ENCODE measurements at places on chromosomes 16 and 17.

GRCh38 chr17:51029568-51030463 lies 90.9 kb downstream of the SPAG9 start:
- no peak for DNase-seq

DNA sequence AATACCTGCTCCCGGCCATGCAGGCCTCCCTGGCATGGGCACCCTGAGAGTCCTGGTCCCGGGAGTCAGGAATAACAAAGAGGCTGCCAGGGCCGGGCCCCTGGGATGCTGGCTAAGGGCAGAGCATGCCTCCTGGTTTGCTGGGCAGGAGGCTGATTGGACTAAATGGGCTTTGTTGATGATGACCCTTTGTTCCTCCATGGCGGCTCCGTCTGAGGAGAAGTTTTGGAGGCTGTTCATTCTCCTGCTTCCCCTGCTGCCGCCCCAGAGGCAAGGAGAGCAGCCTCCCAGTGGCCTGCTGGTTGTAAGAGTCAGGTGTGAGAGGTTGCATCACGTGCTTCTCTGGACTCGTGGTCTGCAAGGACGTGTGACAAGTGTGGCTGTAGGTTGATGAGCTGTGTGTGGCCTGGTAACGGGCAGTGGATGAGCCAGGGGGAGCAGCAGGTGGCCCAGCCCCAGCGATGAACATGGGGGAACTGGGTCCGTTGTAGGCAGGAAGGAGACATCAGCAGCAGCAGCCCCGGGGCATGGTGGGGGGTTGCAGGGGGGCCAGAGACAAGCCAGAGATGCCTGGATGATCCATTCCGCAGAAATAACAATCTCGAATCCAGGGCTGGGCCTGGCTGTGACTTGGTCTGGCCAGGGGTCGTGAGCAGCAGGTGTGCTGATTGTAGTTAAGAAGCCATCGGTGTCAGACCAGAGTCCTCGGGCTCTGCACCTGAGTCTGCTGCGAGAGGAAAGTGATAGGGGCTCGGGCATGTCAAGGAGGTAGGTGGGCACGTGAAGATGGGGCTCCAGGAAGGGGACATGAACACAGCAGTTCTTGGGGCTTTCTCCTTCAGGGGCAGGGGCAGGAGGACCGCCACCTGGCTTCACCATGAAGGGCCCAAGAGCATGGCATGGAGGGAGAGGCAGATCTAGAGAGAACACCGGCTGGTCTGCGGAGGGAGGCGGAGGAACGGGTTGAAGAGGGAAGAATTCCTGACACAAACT lies 101.4 kb downstream of the TNFRSF13B start:
- no peak for DNase-seq

- DNase-seq = no peak
Observed at GRCh38 chr16:87603684-87604633, 1.7 kb downstream of the JPH3 start.

- DNase-seq = no peak
Observed at GRCh38 chr16:73199214-73199613, 151.3 kb upstream of the ZFHX3 start.

GRCh38 chr16:17460890-17461289 lies 9.9 kb downstream of the XYLT1 start:
- no peak for DNase-seq

GRCh38 chr16:87963400-87963799 lies 12.2 kb downstream of the BANP start:
- DNase-seq = no peak

DNA sequence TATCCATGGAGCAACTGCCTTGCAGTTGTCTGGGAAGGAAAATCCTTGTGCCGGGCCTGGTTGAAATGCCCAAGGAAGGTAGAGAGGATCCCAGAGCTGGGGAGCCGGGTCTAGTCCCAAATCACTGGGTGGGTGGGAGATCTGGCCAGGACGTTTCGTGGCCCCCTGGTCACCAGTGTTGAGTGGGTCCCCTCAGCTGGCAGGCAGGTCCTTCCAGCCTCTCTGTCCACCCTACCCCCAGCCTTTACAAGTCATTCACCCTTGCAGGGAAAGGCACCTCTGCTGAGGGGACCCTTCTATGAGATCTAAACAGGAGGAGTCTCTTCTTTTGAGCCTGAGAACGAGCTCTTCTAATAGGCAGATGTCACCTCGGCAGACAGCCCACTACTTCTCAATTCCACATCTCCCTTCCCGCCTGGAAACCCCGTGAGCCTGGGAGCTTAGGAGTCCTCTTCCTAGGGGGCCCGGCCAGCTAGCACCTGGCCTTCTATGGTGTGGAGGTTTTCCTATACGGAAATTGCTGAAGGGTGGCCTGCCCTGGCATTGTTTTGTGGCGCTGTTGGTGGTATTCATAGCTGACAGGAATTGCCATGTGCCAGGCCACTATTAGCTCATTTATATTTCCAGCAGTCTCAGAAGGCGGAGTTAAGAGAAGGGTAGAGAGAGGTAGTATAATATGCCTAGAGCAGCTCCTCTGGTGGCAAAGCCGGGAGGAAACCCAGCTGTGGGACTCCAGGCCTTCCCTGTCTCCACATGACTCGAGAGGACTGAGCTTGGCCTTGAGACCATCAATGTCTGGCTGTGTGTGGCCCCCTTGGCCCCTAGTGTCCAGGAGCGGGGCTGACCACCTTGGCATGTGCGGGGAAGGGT lies 13.3 kb downstream of the MPRIP start:
- no peak for DNase-seq

DNA sequence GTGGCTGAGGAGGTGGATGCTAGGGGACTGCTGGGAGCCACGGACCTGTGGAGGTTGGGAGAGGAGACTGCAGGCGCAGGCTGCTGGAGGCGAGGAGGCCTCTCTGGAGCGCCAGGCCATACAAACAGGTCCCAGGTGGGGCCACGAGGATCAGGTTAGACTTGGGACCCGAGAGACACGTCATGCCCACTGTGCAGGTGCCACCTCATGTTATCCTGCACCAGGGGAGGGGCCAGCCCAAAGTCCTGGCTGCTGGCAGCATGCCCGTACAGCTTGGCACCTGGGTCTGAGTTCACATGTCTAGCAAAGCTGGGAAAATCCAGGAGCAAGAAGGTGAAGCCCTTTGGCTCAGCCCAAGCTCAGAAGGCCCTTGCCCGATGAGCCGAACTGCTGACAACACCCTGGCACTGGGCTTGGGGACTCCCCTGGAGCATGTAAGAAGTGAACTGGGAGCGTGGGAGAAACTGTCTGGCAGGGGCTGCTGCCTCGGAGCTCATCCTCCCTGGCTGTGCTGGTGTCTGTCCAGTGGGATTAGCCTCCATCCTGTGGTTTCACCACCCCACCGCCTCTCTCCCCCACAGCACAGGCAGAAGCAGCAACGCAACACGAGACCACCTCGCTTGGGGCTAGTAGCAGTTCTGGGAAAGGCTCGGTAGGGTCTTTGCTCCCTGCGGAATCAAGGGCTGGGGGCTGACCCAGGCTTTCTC lies 5.3 kb downstream of the ARHGDIA start:
- no peak for DNase-seq

DNA sequence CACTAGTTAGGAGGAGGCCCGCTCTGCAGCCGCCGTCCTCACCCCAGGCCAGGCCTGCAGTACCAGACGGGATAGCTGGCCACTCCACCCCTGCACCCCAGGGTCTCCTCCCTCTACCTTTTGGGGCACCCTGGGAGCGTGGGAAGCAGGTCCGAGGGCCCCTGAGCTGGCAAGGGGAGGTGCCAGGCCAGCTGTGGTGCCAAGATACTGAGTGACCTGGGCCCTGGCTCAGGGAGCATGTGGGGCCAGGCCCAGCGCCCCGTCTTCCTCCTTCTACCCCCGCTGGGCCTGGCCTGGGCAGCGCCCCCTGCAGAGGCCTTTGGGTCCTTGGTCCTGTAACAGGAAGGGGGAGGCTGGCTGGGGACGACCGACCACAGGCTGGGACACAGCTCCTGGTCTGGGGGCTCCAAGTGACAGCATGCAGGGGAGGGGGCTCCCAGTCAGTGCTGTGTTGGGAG lies 13.0 kb downstream of the PAM16 start:
- DNase-seq = no peak

- DNase-seq = no peak
Observed at GRCh38 chr17:49703557-49704277, 4.0 kb downstream of the SLC35B1 start.

- no peak for DNase-seq
Observed at GRCh38 chr17:8918807-8919465, 46.6 kb downstream of the PIK3R5 start.

- no peak for DNase-seq
Observed at GRCh38 chr16:21653571-21653970, 1.2 kb upstream of the IGSF6 start.

DNA sequence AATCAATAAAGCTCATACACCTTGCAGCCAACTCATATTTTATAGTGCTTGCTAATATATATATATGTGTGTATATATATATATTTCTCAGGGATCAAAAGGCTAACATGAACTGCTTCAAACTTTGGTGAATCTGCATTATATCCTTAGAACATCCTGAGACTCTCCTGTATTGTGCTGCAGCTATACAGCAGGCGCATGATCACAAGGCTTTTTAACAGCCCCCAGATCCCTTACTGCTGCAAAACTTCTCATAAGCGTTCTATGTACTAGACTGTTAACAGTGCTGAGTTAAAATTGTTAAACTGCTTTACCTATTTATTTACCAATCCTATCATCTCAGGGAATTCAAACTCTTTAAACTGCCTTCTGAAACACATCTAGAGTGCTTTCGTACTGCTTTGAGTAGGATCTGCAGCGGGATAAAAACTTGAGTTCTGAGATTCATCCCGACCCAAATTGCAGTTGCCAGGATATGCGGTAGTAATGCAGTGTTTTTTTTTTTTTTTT lies 1.3 kb downstream of the GPATCH8 start:
- DNase-seq = no peak

GRCh38 chr16:82252582-82252981 lies 82.6 kb upstream of the MPHOSPH6 start:
- no peak for DNase-seq

Data from left ventricle myocardium inferior (tissue), 1 donor.